ENCODE measurements at places on chromosomes 12 and 14.

- DNase-seq = no peak
These were observed 398.8 kb upstream of the RGS6 start for GRCh38 chr14:71533390-71533789.

- peak; percentile 37 for DNase-seq
These were observed 24.0 kb upstream of the MDM1 start for GRCh38 chr12:68356060-68356695.

GRCh38 chr14:106509807-106510206 lies 983.4 kb downstream of the TMEM121 start:
- no peak for DNase-seq

GRCh38 chr14:67411820-67412421 lies at the start of gene PLEK2:
TSS of gene PLEK2 (minus strand) at chr14:67412165. CDS start at chr14:67412059, 106 bp downstream.
- DNase-seq = peak; percentile 84

GRCh38 chr12:1716911-1717310 lies 26.0 kb downstream of the ADIPOR2 start:
- no peak for DNase-seq

GRCh38 chr12:62127516-62127915 lies 132.7 kb upstream of the USP15 start:
- no peak for DNase-seq

GRCh38 chr12:126591533-126591932 lies 1526.3 kb downstream of the AACS start:
- DNase-seq = no peak

DNA sequence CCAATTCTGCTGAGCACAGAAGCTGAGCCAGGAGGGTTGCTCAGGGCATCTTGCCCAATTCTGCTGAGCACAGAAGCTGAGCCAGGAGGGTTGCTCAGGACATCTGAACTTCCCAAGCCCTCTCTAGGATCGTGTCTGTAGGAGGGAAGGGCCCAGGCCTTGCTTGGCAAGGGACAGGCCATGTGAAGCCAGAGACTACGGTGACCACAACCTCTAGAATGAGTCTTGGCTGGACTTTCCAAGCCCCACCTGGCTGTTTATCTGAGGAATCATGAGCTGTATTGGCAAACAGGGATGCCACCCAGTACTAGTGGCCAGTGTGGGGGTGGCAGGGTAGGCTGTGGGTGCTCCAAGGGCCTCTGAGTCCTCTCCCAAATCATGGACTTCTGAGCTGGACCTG lies 7.7 kb upstream of the SERPINA6 start:
- DNase-seq = no peak

GRCh38 chr14:92659765-92660561 lies 88.5 kb downstream of the LGMN start:
- DNase-seq = no peak

GRCh38 chr14:72613975-72614319 lies 280.0 kb downstream of the DPF3 start:
- DNase-seq = no peak

DNA sequence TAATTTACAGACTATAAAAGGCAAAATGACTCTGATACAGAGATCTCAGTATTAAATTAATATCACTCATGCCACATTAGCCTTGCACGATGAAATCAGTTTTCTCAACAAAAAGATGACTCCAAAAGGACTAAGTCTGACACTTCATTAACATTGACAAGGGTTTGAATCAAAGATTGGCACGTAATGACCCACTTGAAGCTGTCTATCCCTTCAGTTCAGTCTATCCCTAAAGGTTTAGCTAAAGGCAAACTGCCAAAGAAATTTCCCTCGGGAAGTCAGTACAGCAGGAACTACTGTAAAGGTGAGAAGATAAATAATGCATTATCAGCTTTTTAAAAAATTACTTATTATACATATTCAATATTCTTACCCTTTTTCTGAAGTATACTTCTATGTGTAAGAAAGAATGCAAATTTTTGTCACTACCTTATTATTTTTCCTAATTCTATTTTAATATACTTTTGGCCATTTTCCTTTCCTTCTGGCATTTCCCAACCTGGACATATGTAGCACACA lies 127.1 kb downstream of the NELL2 start:
- DNase-seq = no peak

GRCh38 chr12:95412482-95413311 lies 61.3 kb upstream of the METAP2 start:
- peak; percentile 67 for DNase-seq

GRCh38 chr12:81337886-81338285 lies 260.0 kb downstream of the ACSS3 start:
- no peak for DNase-seq

- peak; percentile 64 for DNase-seq
These were observed 595 bp upstream of the METAP2 start for GRCh38 chr12:95473231-95473883.

DNA sequence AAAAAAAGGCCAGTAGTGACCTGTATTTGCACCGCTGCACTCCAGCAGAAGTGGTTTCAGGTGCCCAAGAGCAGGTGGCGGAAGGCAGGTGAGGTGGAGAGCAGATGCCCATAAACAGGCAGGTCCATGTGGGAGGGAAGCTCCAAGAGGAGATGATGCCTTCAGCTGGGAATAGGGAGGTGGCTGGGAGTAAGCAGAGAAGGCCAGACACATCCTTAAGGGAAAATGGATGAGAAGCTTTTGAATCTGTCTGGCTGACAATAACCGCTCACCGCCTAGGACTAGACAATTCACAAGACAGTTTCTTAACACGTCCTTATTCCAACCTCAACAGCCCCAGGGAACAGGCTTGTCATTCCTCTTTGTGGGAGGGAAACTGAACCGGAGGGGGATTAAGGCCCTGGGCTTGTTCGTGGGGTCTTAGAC lies 43.9 kb upstream of the PLEKHG6 start:
- no peak for DNase-seq

GRCh38 chr12:60710246-60710645 lies 1114.4 kb downstream of the SLC16A7 start:
- no peak for DNase-seq

GRCh38 chr12:3421191-3421978 lies 69.6 kb upstream of the PRMT8 start:
- DNase-seq = no peak

DNA sequence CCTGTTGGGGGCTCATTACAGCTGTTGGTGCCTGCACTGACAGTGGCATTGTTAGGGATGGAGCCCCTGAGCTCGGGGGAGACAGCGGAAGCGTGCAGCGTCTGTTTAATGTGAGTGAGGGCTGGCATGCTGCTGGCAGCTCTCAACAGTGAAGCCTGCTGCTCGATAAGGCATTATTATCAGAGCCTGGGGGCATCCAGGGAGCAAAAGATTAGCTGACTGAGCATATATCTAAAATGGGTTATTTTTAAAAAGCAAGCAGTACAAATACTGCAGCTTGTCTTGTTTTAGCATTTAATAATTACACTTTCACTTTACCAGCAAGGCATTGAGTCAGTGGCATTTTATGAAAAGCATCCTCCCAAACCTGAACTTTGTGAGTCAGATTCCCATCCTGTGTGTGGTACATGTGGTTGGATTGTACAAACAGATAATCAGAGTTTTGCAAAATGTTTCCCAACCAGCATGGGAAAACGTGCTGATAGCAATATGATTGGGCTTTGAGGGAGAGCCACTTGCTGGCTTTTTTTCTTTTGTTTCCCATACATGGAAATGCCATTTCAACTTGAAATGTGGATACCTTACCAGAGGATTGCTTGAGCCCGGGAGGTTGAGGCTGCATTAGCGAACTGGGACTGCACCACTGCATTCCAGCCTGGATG lies 150.8 kb downstream of the PRKCH start:
- peak; percentile 16 for DNase-seq

DNA sequence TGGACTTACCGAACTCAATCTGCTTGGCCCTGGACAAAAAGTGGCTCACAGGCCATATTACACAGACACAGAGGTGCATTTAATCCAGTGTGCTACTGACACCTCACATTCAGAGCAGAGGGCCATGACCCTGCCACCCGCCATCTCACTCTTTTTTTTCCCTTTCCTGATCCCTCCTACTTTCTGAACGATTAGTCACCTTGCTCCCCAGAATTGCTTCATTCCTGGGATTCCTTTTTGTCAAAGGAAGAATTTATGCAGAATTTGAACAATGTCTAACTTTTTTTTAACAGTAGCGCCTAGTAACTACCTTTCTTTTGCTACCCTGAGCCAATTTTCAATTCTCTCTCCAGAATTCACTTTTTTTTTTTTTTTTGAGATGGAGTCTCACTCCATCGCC lies 4.6 kb downstream of the PKP2 start:
- peak; percentile 45 for DNase-seq

GRCh38 chr12:70236990-70237389 lies 6.2 kb upstream of the CNOT2 start:
- no peak for DNase-seq

DNA sequence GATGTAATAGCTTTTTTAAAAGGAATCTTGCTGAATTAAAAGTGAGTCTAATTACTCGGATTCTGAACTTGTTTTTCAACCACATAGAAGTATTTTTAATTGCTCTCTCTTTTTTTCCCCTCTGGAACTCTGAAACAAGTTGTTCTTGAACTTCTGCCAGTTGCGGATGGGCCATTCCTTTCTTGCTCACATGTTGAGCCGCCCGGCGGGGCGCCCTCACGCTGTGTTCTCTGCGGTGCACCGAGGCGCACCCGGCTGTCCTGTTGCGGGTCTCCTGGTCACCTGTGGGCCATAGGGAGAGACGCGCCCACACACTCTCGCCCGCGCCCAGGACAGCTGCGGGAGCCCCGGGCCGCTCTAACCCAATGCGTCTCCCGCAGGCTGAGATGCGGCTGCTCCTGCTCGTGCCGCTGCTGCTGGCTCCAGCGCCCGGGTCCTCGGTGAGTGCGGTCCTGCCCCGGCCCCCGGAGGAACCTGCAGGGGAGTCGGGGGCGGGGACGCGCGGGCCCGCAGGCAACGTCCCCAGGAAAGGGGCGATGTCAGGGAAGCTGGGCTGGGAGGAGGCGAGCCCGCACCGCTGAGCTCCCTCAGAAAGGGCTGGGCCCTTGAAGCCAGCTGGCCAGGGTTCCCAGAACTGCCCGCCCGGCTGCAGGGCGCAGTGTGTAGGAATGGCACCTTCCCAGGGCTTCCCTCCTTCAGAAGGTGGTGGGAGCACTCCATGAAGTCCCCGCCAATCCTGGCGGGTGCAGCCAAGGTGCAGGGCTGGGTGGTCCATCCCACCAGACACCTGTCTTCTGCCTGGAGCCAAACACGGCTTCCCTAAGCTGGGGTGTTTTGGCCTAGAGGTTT lies 2.3 kb downstream of the PAPLN start:
- DNase-seq = no peak

DNA sequence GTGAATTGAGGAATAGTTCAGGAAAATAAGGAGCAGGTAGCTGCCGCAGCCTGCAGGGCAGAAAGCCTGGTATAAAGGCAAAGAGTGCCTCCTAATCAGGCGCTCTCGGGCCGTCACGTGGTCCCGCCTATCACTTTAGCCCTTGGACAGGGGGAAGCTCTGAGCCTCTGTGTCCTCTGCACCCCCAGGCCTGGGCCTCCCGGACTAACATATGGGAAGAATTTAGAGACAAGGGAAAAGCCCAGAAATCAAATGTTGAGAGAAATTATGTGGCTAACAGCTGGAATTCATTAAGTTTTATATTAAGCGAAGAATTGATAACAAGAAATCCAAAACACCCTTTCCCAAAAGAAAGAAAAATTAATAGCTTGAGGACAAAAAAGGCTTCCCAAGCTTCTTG lies 417.7 kb downstream of the ATP23 start:
- DNase-seq = no peak
